ENCODE measurements at places on chromosomes 13 and 19. TPM values are rescaled to one million over a fixed set of nuclear protein-coding genes. Genes with fewer than 3 reads are reported as not detected.
A peak's percentile ranks its signal among the peaks of the same experiment; 100 is the strongest.

The ZNF567 gene
- total RNA-seq: 14.5 TPM

The NCLN gene
- 11.4 TPM for total RNA-seq

The HSD17B14 gene
- total RNA-seq: 3.3 TPM

The PRR22 gene
- 0.54 TPM for total RNA-seq

The DPF1 gene
- total RNA-seq: 16.6 TPM

The MAMSTR gene
- 1.1 TPM for total RNA-seq

The MED25 gene
- 21.6 TPM for total RNA-seq

GRCh38 chr19:29966588-29967249, 24.7 kb downstream of the URI1 start:
- peak; percentile 10 for DNase-seq

DNA sequence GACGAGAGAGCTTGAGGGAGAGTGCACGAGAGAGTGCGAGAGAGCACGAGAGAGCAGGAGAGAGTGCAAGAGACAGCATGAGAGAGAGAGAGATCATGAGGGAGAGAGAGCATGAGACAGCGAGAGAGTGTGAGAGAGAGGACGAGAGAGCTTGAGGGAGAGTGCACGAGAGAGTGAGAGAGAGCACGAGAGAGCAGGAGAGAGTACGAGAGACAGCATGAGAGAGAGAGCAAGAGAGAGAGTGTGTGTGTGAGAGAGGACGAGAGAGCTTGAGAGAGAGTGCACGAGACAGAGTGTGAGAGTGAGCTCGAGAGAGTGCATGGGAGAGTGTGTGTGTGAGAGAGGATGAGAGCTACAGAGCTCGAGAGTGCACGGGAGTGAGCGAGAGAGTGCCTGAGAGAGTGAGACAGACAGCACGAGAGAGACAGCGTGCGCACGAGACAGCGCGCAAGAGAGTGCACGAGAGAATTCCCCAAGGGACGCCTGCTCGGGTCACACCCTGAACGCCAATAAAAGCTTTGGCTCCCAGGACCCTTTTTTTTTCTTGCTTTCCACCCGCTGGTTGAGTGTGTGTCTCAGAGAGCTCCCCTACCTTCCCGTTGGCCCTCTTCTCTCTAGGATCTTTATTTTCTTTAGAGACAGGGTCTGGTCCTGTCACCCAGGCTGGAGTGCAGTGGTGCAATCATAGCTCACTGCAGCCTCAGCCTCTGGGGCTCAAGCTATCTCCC, 3.7 kb downstream of the CD70 start:
- DNase-seq: no peak

DNA sequence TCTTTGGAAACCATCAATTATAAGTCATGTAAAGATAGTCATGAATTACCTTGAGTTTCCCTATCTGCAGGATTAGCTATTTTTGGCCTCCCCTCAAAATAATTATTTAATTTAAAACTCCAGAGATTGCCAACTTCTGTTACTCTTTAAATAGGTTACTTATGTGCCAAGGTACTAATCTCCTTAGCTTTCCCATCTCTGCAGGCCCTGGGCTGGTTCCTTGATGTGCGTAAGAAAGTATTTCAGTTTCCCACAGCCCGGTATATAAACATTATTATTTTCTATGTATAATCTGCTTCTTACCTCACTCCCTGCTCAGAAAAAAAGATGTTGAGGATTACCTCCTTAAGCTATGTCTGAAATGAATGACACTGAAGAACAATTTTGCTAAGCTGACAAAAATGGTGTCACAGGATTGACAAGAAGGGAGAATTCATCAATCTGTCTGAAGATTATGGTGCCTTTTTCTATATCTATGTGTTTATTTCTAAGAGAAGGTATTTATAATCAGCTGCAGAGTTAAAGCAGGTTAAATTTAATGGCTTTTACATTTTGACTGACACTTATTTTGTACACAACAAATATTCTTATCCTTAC, 1697.2 kb upstream of the PCDH20 start:
- DNase-seq: no peak

DNA sequence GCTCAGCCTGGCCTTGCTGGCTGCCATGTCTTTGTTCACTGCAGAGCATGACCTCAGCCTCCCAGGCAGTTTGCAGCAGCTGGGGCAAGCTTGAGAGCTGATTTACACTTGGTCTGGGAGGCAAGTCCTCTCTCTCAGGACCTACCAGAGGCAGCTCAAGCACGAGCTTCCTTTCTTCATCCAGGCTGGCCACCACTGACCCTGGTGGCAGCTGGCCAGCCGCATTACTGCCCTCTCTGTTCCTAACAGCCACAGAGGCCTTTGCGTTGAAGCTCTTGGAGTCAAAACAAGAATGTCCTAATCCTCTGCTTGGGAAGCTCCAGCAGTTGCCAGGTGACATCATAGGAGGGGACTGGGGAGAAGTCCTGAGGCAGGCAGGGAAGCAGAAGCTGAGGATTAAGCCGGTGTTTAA, 85.7 kb downstream of the NUFIP1 start:
- no peak for DNase-seq

- DNase-seq: no peak
Observed at GRCh38 chr19:38401148-38401547, 1.7 kb upstream of the FAM98C start.

GRCh38 chr19:5139583-5140325, 170.8 kb downstream of the KDM4B start:
- DNase-seq: no peak

DNA sequence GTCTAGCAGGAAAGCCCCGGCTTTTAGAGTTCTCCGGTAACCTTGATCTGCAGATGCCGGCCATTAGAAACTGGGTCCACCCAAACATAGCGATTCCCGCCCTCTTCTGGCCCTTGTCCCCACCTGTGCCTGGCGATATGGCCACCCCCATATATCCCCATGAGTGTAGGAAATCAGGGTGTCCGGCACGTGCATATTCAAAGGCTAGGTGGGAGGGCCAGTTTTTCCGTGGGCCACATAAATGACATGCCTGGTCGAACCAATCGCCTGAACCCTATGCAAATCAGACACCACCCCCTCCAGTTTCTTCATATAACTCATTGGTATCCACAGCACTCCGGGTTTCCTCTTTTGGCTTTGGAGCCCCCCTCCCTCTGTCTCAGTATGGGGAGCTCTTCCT, 37.4 kb downstream of the ERICH4 start:
- no peak for DNase-seq

GRCh38 chr19:58514564-58515022, 2.8 kb upstream of the SLC27A5 start:
- no peak for DNase-seq

GRCh38 chr13:35964011-35964862, 166.9 kb downstream of the DCLK1 start:
- DNase-seq: no peak

GRCh38 chr19:16155128-16155527, 11.6 kb downstream of the HSH2D start:
- no peak for DNase-seq

GRCh38 chr13:76225815-76226489, 589.8 kb downstream of the LMO7 start:
- no peak for DNase-seq

DNA sequence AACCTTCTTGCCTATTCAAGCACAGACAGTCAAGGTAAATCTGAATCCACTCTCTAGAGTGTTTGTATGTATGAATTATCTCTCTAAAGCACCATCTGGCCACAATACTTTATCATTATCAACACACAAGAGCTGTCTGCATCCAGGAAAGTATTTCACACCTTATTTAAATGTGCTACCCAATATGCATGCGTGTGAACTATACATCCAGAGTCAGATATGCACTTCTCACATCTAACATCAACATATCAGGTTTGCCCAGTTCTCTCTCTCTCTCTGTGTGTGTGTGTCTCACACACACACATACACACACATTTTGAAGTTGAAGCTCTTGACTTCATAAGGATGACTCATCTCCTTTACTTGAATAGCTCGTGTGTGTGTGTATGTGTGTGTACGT, 697.5 kb upstream of the PCDH20 start:
- DNase-seq: no peak

DNA sequence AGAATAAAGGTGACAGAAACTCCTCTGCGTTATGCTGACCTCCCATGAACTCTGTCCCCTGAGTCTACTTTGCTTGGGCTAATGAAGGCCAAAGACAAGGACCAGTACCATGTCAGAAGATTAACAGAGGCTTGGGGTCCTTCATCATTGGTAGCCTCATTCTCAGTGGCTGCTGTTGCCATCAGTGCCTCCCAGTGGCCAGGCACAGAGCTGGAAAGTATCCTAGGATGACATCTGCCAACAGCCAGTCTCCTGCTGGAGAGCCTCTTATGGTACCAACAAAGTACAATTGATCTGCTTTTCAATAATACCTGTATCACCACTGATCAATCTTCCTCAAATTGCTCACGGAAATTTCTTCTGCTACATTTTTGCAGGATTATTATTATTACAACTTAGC, 281.6 kb downstream of the DNAJC15 start:
- DNase-seq: no peak

- DNase-seq: no peak
Observed at GRCh38 chr19:45173816-45174215, 4.2 kb downstream of the TRAPPC6A start.

DNA sequence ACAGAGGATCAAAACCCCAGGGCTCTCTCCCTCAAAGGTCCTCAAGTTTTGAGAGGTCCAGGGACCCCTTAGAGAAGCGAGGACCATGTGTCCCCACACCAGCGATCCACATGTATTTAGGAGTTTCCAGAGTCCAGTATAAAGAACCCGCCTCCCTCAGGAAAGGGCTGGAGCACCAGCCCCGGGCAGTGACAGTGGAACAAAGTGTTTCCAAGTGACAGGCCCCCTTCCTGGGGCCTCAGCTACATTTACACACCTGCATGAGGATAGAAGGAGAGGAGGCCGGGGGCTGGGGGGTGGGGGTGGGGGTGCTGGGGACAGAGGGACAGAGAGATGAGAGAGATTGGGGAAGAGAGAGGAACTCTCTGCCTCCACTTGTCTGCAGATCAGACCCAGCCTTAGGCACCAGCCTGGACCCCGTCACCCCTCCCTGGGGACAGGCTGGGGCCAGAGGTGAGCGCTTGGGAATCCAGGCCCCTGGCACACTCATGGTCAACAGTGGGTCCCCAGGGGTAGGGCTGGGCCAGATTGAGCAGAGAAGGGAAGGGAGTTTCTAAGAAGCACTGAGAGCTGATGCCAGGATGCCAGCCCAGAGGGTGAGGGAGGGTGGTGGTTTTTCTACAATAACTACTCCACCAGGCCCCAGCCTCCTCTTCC, 802 bp downstream of the BCAM start:
- DNase-seq: no peak

- DNase-seq: no peak
Observed at GRCh38 chr13:50403311-50403710, 388.1 kb downstream of the KCNRG start.

GRCh38 chr13:67069117-67069767, 160.9 kb downstream of the PCDH9 start:
- DNase-seq: no peak

- DNase-seq: no peak
Observed at GRCh38 chr19:28217022-28217421, 995.9 kb downstream of the UQCRFS1 start.

GRCh38 chr19:4584670-4585460, 25.4 kb upstream of the SEMA6B start:
- peak; percentile 60 for DNase-seq

- peak; percentile 15 for DNase-seq
Observed at GRCh38 chr19:37990362-37990761, 83.4 kb downstream of the SIPA1L3 start.

All from cerebellum (tissue), 4 donors.